ENCODE measurements at places on chromosomes 1 and 21.

GRCh38 chr1:62946511-62946910 is 162.6 kb downstream of the ATG4C start:
- no peak for DNase-seq

- no peak for DNase-seq
Observed at GRCh38 chr1:55337801-55338447, 122.8 kb upstream of the USP24 start.

DNA sequence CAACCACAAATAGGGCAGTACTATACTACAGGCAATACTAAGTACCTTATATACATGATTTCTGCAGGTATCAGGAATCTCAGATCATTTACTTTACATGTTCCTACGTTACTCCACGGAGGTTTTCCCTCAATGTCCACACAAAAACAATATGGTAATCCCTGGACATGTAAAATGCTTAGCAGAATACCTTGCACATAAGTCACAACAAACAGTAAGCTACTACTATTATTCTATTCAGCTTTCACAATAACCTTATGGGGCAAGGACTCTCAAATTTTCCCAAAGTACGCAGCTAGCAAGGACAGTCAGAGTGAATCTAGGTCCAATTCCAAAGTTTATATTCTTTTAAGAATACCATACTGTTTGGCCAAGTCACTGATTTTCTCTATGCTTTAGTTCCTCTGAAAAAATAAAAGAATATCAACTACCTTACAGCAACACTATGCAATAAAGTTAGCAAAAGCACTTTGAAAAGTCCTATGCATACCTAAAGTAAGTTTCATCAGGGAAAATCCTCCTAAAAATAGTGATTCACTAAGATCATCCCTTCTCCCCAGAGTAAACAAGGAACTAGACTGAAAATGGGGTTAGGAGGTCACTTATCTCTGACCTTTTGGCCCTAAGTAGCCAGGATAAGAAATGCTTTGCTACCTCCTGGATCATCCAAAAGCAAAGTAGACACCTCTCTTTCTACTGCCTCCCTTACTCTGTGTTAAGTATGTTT is 67.4 kb downstream of the LUZP1 start:
- DNase-seq: no peak

- DNase-seq: no peak
Observed at GRCh38 chr1:15706751-15707150, 22.6 kb downstream of the PLEKHM2 start.

Data from brain pericyte (primary cell).